NCI-H460 (cell line): ENCODE measurements at places on chromosomes 5 and 9.
A peak's percentile ranks its signal among the peaks of the same experiment; 100 is the strongest.

DNA sequence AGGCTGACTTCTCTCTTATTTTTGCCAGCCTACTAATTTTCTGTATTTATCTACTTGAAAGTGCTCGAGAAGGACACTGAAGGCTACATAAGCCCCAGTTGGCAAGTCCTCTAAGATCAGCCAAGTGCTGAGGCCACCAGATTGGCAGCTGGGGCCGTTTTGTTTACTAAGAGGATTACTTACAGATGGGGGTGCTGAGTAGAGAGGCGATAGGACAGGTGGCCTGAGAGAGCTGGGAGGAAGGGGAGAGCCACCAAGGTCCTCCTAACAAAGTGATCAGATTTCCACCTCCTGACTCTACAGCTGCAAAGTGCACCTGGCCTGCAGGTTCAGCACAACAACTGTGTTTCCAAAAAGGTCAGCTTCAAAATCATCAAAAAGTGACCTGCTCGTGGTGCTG lies 32.9 kb downstream of the FRMD3 start:
- no peak for DNase-seq

GRCh38 chr5:172833686-172834414 lies at the start of gene ERGIC1:
Gene ERGIC1, plus strand, starts transcription at chr5:172834251. Its CDS starts 163 bp downstream, at chr5:172834414.
- peak; percentile 71 for DNase-seq

- DNase-seq, result no peak
Measured at GRCh38 chr9:127386249-127386648, 10.7 kb upstream of the SLC2A8 start.

- DNase-seq, result no peak
Measured at GRCh38 chr5:73265641-73266040, 92.6 kb downstream of the TMEM174 start.

DNA sequence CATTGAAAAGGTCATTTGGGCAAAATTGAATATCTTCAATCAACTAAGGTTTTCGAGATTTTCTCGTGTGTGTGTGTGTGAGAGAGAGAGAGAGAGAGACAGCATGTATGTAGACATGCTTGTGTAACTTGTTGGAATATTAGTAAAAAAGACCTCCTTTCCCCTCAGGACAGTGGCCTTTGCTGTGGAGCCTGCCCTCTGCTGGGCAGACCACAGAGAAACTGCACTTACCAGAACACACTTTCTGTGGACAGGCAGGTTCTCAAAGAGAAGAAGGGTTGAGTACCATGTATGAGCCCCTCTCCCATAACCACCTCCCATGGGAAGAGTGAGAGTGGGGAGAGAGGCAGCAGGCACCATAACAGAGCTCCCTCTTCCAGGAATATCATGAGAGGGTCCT lies 45.6 kb downstream of the CFAP90 start:
- DNase-seq, result no peak

DNA sequence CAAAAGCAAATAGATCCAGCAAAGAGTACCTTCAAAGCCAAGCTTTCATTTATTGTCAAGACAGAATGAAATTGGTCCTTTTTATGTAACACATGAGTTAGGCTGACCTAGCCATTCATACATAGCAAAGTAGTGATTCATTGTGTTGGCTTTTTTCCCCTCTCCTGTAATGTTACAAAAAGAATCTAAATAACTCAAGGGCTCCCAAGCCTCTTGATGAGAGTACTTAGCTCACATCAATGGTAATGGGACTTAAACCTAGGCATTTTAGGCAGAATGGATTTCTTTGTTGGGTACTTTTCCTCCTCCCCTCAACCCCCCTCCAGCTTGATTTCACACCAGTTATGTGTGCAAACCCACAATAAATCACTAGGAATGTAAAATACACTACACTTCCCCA lies 123.7 kb downstream of the EBF1 start:
- DNase-seq, result no peak

- DNase-seq, result no peak
Measured at GRCh38 chr9:99725852-99726251, 95.8 kb upstream of the NR4A3 start.

DNA sequence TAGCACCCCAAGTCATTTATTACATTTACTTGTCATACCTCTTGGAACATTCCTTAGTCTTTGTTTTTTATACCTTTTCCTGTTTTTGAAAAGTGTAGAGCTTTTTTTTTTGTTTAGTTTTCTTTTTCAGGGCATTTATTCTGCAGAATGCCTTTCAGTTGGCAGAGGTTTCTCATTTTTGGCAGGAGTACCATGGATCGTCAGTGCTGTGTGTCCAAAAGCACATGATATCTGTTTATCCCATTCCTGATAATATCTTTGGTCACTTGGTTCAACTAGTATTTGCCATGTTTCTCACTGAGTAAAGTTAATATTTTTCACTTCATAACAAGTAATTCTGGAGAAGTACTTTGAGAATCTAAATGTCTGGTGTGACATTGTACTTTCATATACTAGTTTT lies 10.7 kb downstream of the OGN start:
- no peak for DNase-seq

- no peak for DNase-seq
Measured at GRCh38 chr5:8493176-8493575, 624.2 kb downstream of the MTRR start.

GRCh38 chr5:111225926-111226325 lies 1.7 kb downstream of the CAMK4 start:
- no peak for DNase-seq

DNA sequence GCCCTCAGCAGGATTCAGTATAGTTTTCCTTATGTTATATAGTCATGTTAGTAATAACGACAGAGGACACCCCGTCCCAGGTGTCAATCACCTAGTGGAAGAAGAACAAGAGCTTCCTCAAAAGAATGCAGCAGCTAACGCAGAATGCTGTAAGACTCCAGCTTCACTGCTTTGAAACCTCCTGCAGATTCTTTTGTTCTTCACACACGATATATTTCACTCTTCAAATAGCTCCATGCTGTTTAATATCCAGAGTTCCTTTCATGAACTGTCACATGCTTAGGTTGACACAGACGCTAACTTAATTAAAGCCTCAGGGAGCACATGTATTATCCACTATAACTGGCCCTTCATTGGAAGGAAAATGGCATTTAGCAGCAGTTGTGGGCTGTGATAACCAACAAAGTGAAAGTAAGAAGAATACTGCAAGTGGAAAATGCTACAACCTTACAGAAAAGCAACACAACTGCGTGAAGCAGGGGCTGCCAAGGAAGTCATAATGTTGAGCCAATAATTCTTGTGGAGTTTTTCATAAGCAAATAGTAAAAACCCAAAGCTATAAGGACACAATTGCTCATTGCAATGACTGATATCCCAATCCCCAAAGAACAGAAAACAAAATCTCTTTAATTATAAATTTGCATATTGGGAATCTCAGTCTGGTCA lies 387.5 kb downstream of the PLK2 start:
- DNase-seq, result no peak

- DNase-seq, result no peak
Measured at GRCh38 chr9:710951-711745, 130.3 kb upstream of the DMRT1 start.

GRCh38 chr9:744046-744712 lies 97.3 kb upstream of the DMRT1 start:
- DNase-seq, result no peak

- DNase-seq, result no peak
Measured at GRCh38 chr9:4590430-4591122, 71.5 kb upstream of the PLPP6 start.

DNA sequence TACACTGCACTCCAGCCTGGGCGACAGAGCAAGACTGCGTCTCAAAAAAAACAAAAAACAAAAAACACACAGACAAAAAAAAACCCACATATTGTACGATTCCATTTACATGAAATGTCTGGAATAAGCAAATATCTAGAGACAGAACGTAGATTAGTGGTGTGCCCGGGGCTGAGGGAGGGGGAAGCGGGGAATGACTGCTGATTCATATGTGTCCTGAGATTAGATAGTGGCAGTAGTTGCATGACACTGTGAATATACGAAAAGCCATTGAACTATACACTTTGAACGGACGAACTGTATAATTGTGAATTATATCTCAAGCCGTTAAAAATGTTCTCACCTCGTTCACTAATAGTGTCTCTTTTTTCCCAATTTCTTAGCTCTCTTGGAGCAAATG lies 23.9 kb downstream of the FGF1 start:
- DNase-seq, result no peak

- no peak for DNase-seq
Measured at GRCh38 chr5:6718718-6719117, 5.5 kb downstream of the TENT4A start.

DNA sequence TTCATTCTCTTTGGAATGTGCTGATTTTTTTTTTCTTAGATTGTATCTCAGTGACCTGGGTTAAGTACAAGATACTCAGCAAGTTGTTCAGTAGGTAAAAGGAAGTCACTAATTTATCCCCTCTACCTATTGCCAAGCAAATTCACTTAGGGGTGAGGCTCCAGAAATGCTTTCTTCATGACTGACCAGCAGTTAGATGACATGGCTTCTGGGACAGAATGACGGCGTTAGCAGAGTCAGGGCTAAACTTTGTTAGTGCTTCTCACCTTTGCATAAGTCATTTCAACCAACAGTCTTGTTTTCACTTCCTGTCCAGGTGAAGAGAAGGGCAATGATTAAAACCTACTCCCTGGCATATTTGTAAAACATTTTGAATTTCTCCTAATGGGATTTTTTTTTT lies 20.2 kb upstream of the MTAP start:
- DNase-seq, result no peak

DNA sequence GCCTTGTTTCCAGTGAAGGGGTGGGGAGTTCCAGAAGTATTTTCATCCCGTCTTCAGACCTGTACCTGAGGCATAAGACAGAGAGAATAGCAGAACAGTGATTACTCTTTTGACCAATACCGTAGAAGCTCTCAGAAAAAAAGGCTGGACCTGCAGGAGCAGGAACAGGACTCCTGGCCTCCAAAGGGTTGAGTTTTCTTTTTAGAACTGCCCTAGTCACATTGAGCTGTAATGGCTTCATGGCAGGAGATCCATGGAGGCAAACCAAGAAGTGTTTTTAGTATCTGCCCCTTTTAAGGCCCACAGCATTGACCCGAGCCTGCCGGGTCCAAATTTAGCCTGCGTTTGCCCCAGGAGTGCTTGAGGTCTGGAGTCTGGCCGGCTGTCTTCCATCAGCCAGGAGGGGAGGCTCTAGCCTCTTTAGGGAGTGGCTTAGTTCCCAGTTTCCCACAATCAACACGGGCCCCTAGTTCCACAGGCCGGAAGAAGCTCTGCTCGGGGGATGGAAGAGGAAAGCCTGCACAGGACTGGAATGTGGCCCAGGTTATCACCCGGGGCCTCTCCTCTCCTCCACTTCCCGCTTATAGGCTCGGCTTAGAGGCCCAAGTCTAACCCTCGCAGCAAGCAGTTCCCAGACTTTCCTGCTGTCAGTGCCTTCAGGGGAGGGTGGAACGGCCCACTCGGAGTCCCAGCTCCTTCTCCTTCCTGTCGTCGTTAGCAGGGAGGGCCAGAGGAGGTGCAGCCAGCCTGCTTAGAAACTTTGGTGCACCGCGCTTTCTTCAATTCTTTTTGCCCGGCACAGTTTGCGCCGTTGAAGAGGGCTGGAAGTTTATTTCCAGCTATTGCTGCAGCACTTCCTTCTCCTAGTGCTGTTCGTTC lies 80.7 kb downstream of the C9orf152 start:
- DNase-seq, result no peak

- no peak for DNase-seq
Measured at GRCh38 chr5:180233729-180234128, 24.7 kb upstream of the RASGEF1C start.

DNA sequence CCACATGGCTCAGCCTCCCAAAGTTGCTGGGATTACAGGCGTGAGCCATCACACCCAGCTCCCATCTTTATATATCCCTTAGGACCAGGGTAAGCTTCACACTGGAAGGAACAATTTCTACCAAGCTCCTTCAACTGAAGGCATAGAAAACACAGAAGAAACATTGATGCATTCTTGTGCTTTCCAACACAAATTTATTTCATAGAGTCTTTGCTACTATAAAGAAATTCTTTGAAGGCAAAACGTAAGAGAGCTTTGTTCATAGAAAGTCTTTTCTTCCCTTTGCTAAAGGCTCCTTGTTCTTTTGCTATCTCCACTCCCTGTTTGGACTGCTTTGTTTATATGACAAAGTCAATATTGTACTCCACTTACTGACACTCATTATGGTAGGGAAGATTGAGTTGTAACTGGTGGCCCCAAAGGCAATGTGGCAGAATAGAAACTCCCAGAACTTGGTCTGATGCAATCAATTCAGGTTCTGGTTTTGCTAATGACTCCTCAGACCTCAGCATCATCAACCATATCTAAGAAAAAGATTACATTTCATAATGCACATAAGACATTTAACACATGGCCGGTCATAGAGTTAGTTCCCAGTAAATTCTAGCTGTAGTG lies 97.4 kb upstream of the CLINT1 start:
- DNase-seq, result no peak

GRCh38 chr9:12722131-12722530 lies 28.9 kb downstream of the TYRP1 start:
- no peak for DNase-seq

DNA sequence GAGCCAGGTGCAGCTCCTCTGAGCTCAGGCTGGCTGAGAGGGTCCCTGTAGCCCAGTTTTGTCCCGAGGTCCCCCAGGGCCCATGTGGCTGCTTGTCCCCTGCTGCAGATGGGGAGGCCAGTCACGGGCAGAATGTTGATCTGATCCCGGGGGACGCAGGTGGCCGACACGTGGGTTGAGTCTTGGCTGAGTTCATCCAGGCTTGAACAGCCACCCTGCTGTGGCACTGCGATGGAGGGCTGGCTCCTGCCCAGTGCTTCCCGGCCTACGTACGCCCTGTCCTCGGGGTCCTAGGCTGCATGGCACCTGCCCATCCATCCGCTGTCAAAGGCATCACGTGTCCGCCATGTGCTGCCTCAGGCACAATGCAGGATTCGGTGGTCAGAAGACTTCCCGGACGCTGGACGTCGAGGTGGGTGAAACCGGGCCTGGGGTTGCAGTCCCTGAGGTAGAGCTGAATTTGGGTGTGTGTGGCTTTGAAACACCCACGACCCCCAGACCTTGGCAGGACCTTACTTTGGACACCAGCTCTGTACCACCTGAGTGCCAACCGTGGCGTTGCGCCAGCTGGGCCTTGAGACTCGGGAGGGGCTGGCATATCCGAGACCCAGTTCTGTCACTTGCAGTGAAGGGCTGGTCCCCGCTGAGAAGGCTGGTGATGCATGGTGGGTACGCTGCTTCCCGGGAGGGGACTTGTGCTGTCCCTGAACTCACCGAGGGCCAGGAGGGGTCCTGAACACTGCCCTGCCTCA lies 22.3 kb downstream of the RXRA start:
- DNase-seq, result no peak

GRCh38 chr5:36300191-36300926 lies 1.3 kb downstream of the RANBP3L start:
- DNase-seq, result no peak

DNA sequence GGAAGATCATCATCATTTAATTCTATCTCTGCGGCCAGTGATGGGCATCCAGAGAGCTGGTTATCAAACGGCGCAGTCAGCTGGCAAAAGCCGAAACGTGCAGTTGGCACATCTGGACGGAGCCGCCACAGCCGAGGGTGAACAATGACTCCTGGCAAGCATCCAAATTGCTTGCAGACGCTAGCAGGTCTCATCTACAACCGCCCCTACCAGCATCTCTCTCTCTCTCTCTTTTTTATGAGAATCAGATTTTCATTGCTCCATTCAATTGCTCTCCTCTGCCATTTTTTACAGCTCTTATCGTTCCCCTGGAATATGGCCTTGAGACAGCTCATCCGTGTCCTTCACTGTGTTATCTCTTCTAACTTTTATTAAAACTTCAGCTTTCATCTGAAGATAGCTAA lies 165.2 kb downstream of the MAPKAP1 start:
- peak; percentile 48 for DNase-seq
